ENCODE measurements at places on chromosomes 1 and 21. TPM values are rescaled to one million over a fixed set of nuclear protein-coding genes. Genes with fewer than 3 reads are reported as not detected.

ZNF648 gene
- not detected for total RNA-seq

LIN28A gene
- total RNA-seq, result not detected

C1orf141 gene
- total RNA-seq, result not detected

RAB7B gene
- total RNA-seq, result 0.76 TPM

CYP4A11 gene
- total RNA-seq, result not detected

NR1I3 gene
- total RNA-seq, result not detected

NHLH1 gene
- 0.43 TPM for total RNA-seq

MIXL1 gene
- not detected for total RNA-seq

KRTAP21-2 gene
- not detected for total RNA-seq

SAMD13 gene
- 0.27 TPM for total RNA-seq

SIK1 gene
- total RNA-seq, result 343 TPM

CFHR5 gene
- total RNA-seq, result not detected

CFAP74 gene
- total RNA-seq, result not detected

RSPO1 gene
- total RNA-seq, result not detected

DNA sequence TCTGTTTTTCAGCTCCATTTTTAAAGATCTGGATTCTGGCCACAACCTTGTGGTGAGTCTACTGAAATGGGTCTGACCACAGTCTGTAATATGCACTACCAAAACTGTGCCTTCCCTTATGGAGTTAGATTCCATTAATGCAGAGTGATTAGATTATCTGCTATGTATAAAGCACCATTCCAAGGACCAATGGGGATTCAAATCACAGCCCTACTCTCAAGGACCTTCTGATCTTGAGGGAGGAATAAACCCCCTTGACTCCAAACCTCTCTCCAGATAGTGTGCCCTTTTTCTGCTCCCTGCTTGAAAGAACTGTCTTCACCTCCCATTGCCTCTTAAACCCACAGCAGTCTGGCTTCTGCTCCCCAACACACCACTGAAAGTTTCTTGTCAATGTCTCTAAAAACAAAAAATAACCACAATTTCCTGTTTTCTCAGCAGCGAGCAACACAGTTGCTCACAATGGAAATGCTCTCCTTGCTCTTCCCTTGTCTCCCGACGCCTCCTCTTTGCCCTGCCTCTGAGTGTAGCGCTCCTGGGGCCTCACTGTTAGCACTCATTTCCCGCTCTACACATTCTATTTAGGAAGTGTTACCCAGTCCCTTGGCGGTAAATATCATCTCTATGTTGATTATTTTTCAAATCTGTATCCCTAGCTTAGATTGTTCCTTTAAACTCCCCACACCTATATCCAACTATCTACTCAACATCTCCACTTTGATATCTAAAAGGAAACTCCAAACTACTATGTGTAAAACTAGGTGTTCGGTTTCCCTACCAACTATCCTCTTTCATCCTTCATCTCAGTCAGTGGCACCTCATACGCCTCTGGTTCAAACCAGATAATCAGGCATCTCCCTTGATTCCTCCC is 13.6 kb downstream of the PCNX2 start:
- DNase-seq, result no peak

- no peak for DNase-seq
Observed at GRCh38 chr1:159755451-159756007, 25.2 kb upstream of the DUSP23 start.

GRCh38 chr1:228906223-228906860 is 171.1 kb downstream of the RHOU start:
- no peak for DNase-seq

GRCh38 chr1:36400825-36401601 is 3.3 kb upstream of the LSM10 start:
- peak; percentile 13 for DNase-seq

DNA sequence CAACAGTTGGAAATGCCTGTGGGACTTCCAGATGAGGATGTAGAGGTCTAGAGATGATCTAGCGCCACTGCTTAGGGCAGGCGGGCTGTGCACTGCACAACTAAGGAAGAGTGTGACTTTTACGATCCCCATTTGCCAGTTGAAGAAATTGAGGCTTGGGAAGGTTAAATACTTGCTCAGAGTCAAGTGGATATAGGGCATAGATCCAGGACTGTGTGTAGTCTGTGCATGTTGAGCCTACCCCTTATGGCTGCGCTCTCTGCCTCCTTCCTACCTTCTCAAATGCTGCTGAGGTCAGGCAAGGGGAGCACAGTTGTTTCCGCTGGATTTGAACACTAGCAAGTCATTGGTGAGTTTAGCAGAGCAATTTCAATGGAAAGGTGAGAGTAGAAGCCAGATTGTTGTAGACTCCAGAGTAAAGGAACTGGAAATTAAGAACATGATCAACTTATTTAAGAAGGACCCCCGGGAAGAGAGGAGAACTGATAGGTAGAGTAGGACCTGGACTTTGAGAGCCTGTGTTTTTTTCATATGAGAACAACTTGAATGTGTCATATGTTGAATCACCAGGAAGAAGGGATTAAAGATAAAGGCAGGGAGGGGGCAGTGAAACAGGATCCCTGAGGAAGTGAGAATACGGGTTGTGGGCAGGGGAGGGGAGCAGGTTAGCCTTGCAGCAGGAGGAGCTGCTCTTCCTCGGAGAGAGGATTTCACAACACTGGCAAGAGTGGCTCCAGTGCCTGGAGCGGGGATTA is 2.7 kb downstream of the CAPN2 start:
- no peak for DNase-seq

- no peak for DNase-seq
Observed at GRCh38 chr1:28925350-28925891, 11.1 kb downstream of the EPB41 start.

DNA sequence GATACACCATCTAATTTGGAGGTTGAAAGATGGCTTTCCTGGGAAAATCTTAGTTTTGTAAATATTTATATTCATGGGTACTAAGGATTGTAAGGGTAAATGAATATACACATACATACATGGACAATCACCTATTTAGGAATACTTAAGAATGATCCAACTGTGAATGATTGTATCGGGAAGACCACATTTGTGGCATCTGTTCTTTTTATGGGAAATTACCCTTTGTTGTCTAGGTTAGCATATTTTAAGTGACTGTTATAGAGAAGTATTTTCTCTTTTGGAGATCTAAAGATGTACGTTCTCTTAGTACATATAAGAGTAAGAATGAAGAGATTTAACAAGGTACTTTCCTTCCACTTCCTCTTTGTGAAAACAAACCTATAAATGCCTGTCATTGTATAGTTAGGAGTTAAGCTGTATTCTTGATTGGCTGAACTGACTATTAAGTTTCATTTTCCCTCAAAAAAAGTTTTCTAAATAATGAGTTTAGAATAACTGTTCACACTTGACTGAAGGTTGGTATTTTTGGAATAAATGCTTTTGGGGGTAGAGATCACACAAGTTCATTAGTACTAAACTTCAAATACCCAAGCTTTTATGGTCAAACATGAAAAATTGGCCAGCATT is 26.7 kb downstream of the SNX7 start:
- DNase-seq, result no peak

- no peak for DNase-seq
Observed at GRCh38 chr1:165443539-165444311, 1.2 kb downstream of the RXRG start.

DNA sequence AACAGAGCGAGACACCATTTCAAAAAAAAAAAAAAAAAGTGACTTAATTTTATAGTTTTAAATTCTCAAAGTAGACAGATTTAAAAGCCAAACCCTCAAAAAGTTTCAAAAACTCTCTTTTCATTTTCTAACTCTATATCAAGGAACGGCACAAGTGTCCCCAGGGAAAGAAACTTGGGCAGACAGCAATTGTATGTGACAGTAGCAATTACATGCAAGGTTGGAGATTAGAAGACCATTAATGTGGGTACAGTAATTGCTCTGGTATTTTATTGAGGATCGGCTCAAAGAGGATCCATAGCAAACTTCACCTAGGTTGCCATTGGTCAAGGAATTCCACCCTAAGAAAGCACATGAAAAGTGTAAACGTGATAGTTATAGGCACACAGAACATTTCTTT is 46.2 kb downstream of the ACBD6 start:
- no peak for DNase-seq

DNA sequence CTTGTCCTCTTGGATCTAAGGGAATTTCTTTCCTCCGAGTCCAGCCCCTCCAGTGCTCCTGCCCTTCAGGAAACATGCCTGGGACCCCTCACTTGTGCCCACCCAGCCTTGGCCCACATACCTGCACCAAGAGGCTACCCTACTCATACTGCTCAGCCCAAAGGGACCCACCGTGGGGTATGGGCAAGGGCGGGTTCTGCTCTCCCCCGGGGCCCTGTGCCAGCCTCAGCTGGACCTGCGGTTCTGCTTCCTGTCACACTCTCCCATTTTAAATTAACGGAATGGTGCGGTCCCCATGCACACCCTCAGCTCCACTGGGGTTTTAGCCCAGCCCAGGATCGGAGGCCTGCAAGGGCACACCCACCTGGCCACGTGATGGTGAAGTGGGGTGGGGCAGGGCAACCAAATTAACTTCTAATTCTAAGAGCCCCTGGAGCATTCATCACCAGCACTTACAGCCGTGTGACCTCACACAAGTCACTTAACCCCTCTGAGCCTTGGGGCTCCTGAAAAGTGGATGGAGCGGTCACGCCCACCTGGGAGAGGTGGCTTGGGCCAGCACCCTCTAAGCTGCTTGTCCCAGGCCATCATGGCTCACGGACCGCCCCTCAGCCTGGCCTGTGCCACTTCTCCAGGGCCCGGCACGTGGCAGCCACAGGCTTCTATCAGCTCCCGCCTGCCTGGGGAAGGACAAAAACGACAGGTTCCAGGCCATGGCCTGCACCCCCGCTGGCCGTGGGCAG is 28.3 kb downstream of the TP73 start:
- no peak for DNase-seq

DNA sequence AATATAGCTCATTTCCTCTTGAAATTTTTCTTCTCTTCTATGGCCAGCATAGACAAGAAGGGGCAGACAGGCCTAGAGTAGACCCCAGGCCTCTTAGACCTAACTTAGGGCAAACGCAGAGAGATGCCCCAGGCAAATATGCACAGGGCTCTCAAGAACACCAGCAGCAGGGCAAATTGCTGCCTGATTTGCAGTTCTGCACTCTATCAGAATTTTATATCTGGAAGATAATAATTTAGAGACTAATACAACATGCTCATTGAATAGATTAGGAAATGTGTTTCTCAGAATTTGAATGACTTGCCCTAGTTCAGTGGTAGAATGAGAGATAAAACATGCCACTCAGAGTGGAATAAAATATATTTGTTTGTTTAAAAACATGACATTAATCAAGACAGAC is 200.4 kb upstream of the ADGRL2 start:
- no peak for DNase-seq

DNA sequence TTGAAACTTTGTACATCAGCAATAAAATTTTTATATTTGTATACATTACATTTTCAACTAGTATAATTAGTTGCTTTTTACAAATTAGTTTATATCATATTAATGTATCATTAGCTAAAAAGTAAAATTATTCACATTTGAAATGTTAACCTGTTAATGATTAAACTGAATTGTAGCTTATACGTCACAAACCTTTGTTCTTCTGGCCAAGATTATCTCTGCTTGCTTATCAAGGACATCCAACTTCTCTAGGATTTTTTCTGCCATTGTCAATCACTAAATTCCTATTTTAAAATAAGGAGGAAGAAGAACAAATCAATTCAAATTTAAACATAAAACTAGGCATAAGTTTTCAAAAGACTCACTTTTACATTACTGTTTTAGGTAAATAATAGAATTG is 7.8 kb downstream of the C1orf141 start:
- DNase-seq, result no peak

GRCh38 chr1:93474321-93474720 is 26.4 kb downstream of the FNBP1L start:
- no peak for DNase-seq

DNA sequence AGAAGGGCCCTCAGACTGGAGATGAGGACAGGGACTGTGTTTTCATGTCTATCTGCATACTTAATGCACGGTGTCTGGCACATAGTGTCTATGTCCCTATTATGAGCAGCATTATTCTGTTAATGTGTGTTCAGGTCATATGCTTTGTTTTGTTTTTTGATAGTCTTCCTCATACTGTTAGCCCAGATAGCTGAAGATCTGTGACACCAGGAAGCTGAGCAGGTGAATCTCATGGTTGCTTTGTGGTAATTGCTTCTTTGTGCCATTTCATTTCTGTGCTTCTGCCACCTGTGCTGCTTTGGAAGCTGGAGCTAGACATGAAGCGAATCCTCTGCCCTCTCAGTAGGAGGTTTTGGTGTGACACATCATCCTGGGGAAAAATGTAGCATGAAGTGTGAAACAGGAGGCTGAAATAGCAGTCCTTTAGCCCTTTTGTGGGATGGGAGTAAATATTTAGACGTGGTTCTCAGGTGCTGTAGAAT is 15.8 kb downstream of the SMAP2 start:
- DNase-seq, result peak; percentile 57

DNA sequence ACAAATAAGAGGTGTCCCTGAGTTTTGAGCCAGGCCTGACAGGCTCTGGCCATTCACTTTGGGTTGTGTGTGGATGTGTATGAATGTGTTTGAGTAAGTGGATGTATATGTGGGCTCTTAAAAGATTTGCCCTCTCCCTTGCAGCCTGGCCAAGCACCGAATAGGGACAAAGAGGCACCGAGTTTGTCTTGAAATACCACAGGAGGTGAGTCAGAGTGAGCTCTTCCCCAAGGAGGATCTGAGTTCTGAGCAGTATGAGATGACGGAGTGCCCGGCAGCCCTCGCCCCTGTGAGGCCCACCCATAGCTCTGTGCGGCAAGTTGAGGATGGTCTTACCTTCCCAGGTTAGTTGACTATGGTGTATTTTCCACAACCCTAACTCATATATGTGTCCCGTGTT is 19.0 kb downstream of the KDM4A start:
- no peak for DNase-seq

DNA sequence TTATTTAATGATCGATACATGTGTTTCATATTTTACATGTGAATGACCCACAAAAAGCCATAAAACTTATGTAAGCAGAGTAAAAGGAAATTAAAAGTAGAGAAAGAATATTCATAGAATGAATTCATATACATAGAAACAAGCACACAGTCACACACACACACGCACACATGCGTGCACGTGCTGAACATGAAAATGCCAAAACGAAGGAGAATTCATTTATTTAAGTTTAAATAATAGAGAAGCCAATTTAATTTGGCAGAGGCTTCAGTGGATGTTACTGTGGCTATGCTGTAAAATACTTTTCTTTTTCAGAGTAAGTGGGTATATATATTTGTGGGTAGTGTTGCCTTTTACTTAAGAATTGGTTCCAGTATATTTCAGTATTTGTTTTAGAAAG is 145.0 kb upstream of the C21orf91 start:
- DNase-seq, result no peak

- DNase-seq, result peak; percentile 79
Observed at GRCh38 chr1:19341201-19342061, 29.3 kb downstream of the SLC66A1 start.

DNA sequence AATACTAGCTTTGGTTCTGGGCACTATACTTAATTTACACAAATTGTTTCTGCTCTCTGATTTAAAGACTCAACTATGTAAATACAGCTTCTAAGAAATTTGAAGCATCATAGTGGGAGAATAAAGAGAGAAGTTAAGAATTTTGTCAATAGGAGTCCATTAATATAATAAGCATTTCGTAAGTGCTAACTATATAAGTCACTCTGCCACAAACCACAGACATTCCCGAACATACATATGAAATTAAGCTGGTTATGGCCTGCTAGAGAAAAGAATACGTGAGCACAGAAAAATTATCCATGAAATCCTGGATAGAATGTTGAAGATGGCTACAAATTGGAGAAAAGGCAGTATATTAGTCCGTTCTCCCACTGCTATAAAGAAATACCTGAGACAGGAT is 526.2 kb downstream of the MRPL39 start:
- DNase-seq, result no peak

GRCh38 chr1:32868085-32868484 is 2.6 kb downstream of the FNDC5 start:
- no peak for DNase-seq

GRCh38 chr1:156281693-156282478 is 739 bp downstream of the SMG5 start:
- DNase-seq, result no peak
